ENCODE measurements at places on chromosomes 4 and X. TPM values are rescaled to one million over a fixed set of nuclear protein-coding genes. Genes with fewer than 3 reads are reported as not detected.

ZFP92 gene
- 1.6 TPM for total RNA-seq

C1QTNF7 gene
- total RNA-seq: not detected

LIAS gene
- 24.7 TPM for total RNA-seq

GRCh38 chr4:82957045-82957444 is 53.6 kb downstream of the LIN54 start:
- DNase-seq: no peak

DNA sequence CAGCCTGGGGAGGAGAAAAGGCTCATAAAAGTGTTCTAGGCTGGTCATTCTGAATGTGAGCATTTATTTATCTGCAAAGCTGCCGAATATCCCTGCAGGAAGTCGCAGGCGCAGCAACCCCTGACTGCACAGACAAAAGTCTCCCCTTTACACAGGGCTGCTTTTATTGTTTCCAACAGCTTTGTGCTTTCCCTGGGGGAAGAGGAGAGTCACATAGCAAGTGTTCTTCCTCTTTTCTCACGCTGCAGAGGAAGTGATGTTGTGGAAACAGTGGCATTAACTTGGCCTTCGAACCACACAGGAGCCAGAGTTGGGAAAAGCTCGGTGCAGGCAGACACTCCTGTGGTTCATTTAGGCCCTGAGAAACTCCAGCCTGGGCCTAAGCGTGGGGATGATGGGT is 81.5 kb upstream of the BCOR start:
- DNase-seq: no peak

DNA sequence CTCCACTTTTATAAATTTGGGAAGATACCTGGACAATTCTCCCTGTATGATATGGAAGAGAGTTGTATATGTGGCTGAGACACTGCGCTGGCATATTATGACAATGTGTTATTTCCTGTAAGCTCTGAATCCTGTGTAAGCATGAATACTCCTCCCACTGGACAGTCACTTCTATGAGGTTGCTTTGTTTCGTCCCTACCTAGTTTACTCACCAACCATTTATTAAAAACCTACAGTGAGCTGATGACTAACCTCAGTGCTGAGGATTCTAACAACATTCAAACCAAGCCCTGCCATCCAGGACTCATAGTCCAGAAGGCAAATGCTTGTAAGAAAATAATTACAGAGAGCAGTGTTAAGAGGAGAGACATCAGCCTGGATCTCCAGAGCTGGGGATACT is 1632.9 kb upstream of the TENM3 start:
- no peak for DNase-seq

DNA sequence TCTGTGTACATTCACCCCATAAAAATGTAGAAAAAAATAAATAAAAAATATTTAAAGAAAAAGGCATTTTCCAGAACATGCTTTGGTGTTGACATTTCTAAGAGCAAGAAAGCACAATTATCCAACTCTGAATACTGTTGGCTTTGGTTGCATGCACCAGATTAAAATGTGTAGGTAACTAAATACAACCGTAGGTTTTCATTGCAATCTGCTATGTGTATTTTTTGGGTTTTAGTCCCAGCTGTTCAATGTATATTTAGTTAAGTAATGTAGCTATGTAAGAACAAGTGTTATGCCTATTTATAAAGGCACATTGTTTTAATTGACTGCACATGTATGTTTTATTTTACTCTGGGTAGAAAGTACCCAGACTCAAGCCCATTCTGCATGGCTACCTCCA is 108.1 kb upstream of the PAQR3 start:
- no peak for DNase-seq

- DNase-seq: no peak
Observed at GRCh38 chrX:113001836-113002235, 161.2 kb upstream of the AMOT start.

GRCh38 chr4:71713611-71714203 is 70.2 kb downstream of the GC start:
- peak; percentile 25 for DNase-seq

DNA sequence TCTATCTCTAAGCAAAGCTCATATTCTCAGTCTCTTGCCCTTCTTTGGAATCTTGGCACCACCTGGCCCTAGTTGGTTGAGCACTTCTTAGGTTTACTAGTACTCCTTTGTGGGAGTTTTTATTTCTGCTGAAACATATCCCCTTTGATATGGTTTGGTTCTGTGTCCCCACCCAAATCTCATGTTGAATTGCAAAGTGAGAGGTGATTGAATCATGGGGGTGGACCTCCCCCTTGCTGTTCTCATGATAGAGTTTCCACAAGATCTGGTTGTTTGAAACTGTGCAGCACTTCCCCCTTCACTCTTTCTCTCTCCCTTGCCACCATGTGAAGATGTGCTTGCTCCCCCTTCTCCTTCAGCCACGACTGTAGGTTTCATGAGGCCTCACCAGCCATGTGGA is 22.2 kb upstream of the SYNPO2 start:
- DNase-seq: no peak

DNA sequence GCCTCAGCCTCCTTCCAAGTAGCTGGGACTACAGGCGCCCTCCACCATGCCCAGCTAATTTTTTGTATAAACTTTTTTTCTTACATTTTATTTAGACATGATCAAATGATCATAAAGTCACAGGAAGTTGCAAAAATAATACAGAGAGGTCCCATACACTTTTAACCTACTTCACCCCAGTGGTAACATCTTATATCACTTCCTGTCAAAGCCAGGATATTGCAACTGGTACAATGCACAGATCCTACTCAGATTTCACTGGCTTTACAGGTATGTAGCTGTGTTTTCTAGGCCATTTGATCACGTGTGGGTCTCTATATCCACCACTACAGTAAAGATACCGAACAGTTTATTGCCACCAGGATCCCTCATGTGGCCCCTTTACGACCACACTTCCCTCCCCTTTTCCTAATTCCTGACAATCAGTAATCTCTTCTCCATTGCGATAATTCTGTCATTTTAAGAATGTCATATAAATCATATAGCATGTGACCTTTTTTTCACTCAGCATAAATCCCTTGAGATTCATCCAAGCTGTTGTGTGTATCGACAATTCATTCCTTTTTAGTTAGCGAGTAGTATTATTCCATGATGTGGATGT is 18.0 kb downstream of the RPS6KA3 start:
- no peak for DNase-seq

- DNase-seq: no peak
Observed at GRCh38 chr4:184587221-184587620, 62.0 kb downstream of the CASP3 start.

GRCh38 chr4:139453041-139453370 is 915 bp upstream of the RAB33B start:
- no peak for DNase-seq
